Sigmoid colon (tissue), 7 donors: ENCODE measurements at places on chromosomes 11 and 22. TPM values are rescaled to one million over a fixed set of nuclear protein-coding genes. Genes with fewer than 3 reads are reported as not detected.
A peak's percentile ranks its signal among the peaks of the same experiment; 100 is the strongest.

DNA sequence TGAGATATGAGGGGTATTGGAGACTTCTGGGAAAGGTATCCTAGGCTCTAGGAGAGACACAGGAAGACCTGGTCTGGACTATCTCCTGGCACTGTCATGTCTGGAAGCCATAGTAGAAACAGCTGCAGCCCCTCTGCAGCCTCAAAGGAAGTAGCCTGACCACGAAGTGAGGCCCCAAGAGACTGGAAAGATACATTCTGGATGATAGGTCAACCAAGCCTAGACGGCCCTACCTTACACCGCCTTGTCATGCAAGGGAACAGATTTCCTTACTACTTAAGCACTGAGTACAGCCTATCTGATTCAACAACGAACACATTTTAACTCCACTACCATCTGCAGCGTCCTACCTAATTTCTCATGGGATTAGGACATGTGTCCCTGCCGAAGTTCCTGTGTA, 31.1 kb downstream of the UQCR10 start:
- no peak overlapping the region for H3K4me3 ChIP-seq
- H3K36me3 ChIP-seq, result peaks cover 32% of the 10 kb centered on the region
- H3K27me3 ChIP-seq, result no peaks in the 10 kb centered on the region
- no peak for DNase-seq
- H3K27ac ChIP-seq, result no peak overlapping the region

- peak; percentile 82 for DNase-seq
- no peak overlapping the region for H3K4me3 ChIP-seq
- peaks cover 23% of the 10 kb centered on the region for H3K27me3 ChIP-seq
These were observed 1.3 kb downstream of the FAM180B start for GRCh38 chr11:47587723-47588326.

DNA sequence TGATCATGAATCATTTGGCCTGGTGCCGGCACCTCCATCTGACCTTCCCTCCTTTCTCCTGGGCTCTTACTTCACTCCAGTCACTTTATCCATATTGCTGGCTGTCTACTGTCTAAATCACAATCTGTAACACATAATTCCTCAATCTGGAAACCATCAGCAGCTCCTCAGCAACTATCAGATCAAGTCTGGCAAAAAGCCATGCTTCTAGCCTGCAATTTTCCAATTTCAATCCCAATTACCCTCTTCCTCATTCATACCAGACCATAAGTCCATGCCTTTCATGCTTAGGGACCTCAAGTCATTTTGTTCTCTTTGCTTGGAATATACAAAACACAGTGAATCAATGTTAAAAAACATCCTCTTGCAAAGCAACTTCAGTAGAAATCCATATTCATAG, 882.8 kb upstream of the ANO3 start:
- H3K27ac ChIP-seq, result no peak overlapping the region
- H3K27me3 ChIP-seq, result no peaks in the 10 kb centered on the region
- H3K4me1 ChIP-seq, result no peaks in the 10 kb centered on the region
- H3K4me3 ChIP-seq, result no peak overlapping the region
- H3K36me3 ChIP-seq, result no peaks in the 10 kb centered on the region
- no peak for DNase-seq

The NRGN gene
- 1.1 TPM for total RNA-seq

The SLC5A12 gene
- under 0.01 TPM for total RNA-seq

The JAML gene
- 3.3 TPM for total RNA-seq
